ENCODE measurements at places on chromosomes 1 and 21.

DNA sequence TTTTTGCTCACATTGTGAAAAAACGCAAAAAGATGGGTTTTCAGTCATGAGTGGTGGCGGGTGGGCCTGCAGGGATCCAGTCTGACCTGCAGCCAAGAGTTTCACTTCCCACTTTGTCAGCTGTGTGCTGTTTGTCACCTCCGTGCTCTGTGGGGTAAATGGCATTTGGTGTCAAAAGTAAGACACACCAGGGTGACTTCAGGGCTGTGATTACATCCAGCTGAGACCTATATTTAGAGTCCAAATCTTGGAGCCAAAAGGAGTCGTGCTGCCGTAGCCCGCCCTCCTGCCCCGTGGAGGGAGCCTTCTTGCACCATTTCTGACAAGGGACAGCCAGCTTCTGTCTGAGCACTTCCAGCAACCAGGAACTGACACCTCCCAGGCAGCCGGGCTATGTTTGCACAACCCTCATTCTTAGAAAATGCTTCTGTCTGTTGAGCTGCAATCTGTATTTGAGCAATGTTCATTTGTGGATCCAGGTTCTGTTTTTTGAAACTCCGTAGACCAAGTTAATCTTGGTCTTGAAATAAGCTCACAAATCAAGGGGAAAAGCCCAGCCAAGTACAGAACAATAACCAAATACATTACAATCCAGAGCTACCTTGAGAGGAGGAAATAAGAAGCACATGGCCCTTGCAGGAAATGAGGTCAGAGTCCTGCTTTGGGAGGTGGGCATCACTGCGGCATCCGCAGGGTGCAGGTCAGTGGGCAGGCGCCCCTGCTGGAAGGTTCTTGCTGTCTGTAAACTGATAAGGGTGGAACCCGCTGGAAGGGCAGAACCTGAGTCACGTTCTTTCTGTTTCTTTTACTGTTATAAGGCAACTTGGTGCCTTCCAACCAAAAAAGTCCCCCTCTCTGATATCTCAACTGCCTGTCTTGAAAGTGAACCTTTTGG, 14.4 kb downstream of the ABCG1 start:
- DNase-seq: peak; percentile 90

GRCh38 chr21:15066123-15066575, 1.3 kb upstream of the NRIP1 start:
- DNase-seq: no peak

- DNase-seq: no peak
These were observed 8.1 kb upstream of the LRRC71 start for GRCh38 chr1:156912310-156912709.

DNA sequence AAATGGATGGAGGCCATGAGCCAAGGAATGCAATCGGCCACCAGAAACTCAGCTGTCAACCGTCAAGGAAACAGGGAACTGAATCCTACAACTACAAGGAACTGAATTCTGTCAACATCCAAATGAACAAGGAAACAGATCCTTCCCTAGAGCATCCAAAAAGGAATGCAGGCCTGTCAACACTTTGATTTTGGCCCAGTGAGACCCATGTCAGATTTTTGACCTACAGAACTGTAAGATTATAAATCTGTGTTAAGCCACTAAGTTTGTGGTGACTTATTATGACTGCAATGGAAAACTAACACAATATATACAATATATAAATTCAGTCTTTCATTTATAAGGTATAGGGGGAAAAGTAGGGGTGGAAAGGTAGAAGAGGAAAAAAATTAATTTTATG, 55.3 kb downstream of the SHCBP1L start:
- DNase-seq: no peak

- DNase-seq: no peak
These were observed 155.4 kb downstream of the CLEC20A start for GRCh38 chr1:178341261-178341956.

GRCh38 chr1:168598892-168599291, 22.5 kb downstream of the XCL1 start:
- DNase-seq: no peak

GRCh38 chr1:59107916-59108315, 189.0 kb upstream of the FGGY start:
- no peak for DNase-seq

- no peak for DNase-seq
These were observed 34.7 kb downstream of the RNF11 start for GRCh38 chr1:51270751-51271150.

- DNase-seq: no peak
These were observed 31.4 kb upstream of the LYST start for GRCh38 chr1:235898126-235898525.

DNA sequence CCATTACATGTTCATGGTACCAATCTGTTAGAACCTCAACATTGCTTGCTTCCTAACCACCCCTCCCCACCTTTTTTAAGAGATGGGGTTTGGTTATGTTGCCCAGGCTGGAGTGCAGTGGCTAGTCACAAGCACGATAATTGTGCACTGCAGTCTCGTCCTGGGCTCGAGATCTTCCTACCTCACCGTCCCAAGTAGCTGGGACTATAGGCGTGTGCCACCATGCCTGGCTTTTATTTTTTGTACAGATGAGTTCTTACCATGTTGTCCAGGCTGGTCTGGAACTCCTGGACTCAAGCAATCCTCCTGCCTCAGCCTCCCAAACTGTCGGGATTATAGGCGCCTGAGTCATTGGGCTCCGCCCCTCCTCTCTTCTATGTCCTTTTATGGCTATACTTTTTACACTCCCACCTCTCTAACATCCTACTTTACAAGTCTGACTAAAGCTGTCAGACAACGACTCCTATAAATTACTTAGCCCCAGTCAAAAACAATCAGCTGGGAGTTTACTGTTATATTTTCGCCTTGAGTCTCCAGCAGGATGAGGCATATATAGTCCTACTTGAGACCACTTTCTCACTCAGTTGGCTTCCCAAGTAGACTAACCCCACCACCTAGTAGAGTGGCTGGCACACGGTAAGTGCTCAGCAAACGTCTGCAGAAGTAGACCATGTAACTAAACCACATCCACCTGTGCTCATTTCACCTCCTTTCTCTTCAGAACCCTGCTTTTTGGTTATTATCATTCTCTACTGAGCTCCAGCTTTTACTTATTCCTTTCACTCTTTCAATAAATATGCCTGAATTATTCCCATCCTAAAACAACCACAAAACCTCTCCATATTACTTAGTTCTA, 13.8 kb downstream of the ENSA start:
- DNase-seq: peak; percentile 37

DNA sequence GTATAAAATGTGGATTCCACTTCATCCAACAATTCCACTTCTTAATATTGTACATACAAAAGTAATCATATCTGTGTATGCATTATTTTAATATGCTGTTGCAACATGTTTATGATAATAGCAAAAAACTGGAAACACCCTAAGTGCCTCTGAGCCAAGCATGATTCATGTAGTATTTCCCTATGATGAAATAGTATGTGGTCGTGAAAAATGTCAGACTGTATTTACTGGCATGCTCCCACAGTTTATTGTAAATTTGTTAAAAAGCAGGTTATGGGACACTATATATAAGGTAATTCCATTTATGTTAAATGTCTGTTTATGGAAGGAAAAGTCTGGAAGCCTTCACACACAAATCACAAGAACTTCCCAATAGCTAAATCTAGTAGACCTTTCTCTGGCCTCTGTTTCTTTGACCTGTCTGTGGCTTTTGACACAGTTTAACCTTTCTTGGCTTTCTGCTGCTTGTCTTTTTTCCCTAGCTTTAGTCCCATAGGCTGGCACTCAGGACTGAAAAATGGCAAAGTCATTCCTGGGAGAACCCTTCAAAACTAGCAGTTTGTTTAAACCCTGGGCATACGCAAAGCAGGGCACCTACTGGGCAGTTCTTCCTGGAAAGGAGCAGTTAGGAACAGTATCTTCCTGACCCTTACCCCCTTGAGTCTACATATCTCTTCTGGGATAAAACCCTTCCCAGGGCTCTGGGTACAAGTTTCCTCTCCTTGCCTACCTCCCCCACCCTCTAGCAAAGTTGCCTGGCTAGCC, 65.4 kb upstream of the ARTN start:
- no peak for DNase-seq

GRCh38 chr1:180381184-180381580, 121.2 kb downstream of the ACBD6 start:
- no peak for DNase-seq

DNA sequence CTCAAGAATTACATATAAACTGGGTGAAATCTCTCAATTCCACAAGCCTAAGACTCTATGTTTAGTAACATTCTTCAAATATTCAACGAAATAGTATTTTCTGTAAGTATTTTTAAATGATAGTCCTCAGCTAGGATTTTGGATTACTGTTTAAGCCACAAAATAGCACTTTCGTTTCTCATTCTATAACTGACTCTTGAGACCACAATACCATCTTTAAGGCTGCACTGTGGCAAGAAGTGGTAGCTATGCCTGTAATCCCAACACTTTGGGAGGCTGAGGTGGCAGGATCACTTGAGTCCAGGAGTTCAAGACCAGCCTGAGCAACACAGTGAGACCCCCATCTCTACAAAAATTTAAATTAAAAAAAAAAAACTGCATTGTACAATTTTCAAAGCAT, 126.7 kb downstream of the CDC42BPA start:
- DNase-seq: no peak

GRCh38 chr21:44751799-44752636, 40.6 kb upstream of the TSPEAR start:
- DNase-seq: no peak

GRCh38 chr1:243268751-243269460, 13.1 kb downstream of the SDCCAG8 start:
- DNase-seq: no peak

DNA sequence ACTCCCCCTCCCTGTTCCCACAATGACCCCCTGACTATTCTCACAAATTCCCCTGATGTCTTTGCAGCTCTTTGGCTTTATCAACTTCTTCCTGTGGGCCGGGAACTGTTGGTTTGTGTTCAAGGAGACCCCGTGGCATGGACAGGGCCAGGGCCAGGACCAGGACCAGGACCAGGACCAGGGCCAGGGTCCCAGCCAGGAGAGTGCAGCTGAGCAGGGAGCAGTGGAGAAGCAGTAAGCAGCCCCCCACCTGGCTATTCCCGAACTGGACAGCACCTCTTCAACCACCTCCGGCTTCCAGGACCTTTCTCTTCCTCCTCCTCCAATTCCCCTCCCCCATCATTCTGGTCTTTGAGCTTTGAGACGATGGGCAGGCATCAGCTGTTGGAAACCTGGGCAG, 4.4 kb upstream of the ATXN7L2 start:
- no peak for DNase-seq

- DNase-seq: no peak
These were observed 48.7 kb upstream of the PSEN2 start for GRCh38 chr1:226821719-226822085.

GRCh38 chr1:153566414-153567371, 1.0 kb upstream of the S100A2 start:
- DNase-seq: peak; percentile 81

DNA sequence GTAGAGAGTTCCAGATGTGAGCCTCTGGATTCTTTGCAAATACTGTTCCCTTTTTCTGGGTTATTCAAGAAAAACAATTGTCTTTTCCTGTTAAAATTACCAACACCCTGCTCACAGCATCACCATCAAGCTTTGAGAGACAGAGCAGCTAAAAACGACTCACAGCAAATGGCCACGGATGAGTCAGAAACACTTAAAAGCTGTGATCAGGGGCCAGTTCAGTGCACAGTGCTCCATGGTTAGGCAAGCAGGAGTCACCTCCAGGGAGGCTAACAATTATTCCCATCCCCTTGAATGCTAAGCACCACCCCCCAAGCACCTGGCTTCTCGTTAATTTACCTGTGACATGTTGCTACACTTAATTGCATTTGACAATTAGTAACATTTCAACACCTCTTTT, 128.4 kb upstream of the CAMK1G start:
- DNase-seq: no peak

- no peak for DNase-seq
These were observed 8.0 kb downstream of the PHLDA3 start for GRCh38 chr1:201460814-201461644.

DNA sequence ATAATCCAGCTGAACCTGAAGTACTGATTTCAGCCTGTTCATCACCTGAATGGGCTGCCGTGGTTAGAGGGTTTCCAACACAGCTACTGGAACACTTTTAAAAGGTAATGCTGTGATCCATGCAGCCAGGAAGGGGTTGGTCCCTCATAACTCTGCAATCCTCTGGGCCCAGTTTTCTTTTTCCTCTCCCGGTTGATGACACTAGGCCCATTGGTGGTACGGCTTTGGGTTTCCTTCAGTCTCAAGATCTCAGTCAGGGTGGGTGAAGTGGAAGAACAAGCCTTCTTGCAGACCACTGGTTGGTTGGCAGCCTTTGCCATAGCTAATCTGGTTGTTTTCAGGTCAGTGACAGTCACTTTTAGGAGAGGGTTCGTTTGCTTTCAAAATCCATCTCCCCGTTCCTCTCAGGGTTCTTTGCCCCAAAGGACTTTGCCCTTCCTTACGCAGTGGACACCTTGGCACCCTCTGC, 502 bp upstream of the SLC35A3 start:
- no peak for DNase-seq

- DNase-seq: no peak
These were observed 147.5 kb downstream of the TRABD2B start for GRCh38 chr1:47849591-47850261.

DNA sequence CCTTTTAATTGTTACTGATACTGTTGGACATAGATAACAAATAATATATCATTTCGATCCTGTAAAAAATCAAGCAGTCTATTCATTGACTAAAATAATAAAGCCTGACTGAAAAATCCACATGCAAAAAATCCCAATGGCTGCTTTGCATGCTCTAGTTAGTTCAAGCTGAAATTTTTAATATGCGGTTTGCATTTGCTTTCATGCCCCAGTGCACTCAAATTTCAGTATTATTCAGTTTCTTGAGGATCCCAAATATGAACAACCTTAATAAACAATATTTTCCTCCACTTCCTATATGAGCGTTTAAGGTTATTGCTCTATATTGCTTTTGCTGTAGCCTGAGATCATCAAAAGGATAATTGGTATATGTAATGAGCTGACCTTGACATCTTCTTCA, 75.1 kb upstream of the DPH5 start:
- DNase-seq: no peak

GRCh38 chr1:68112835-68113243, 62.4 kb upstream of the DIRAS3 start:
- no peak for DNase-seq

DNA sequence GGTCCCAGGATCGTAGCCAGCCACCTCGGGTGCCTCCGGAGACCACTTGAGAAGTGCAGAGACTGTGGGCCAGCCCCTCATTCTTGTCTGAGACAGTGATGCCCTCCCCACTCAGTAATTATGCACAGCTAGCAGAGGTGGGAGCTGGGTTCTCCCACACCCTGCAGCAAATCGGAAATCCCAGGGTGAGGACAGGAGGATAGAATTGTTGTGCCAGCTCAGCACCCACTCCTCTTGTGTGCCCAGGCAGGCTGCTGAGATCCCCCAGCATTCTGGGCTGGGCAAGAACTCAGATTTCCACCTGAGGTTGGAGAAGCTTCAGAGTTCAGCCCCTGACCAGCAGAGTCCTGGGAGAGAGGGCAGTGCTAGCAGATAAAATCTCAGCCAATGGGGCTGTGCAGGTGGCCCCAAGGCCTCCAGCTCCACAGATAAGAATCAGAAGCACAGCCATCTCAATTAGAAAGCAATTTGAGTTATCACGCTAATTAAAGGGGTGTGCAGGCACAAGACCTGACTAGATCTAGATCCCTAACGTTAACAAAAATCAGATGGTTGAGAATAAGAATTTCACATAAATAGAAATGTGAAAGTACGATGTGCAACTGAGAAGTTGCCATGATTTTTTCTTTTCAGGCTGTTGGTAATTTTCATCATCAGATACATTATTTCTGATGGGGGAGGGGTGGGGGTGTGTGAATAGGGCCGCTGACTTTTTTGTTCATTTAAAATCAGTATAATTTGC, 45.5 kb upstream of the IRF2BP2 start:
- no peak for DNase-seq
